ENCODE measurements at places on chromosomes 1 and 21. TPM values are rescaled to one million over a fixed set of nuclear protein-coding genes. Genes with fewer than 3 reads are reported as not detected.

GRCh38 chr1:183632964-183633363 lies 2.6 kb downstream of the ARPC5 start:
- DNase-seq, result no peak

- DNase-seq, result no peak
Observed at GRCh38 chr21:35376406-35377135, 327.5 kb upstream of the RUNX1 start.

The S100A7A gene
- total RNA-seq, result not detected

GRCh38 chr1:105485207-105485606 lies 1571.3 kb upstream of the PRMT6 start:
- no peak for DNase-seq

- DNase-seq, result no peak
Observed at GRCh38 chr1:220299337-220299736, 27.1 kb upstream of the RAB3GAP2 start.

The SRRM1 gene
- total RNA-seq, result 115 TPM

All from GM23338 (cell line).